Sigmoid colon (tissue), 7 donors: ENCODE measurements at places on chromosomes 3 and 15. TPM values are rescaled to one million over a fixed set of nuclear protein-coding genes. Genes with fewer than 3 reads are reported as not detected.

QTRT2 gene
- total RNA-seq, result 12.5 TPM

LRRC2 gene
- 3.6 TPM for total RNA-seq

- no peaks in the 10 kb centered on the region for H3K27me3 ChIP-seq
- no peaks in the 10 kb centered on the region for H3K4me1 ChIP-seq
- H3K4me3 ChIP-seq, result no peak overlapping the region
- H3K27ac ChIP-seq, result no peak overlapping the region
Observed at GRCh38 chr15:48723969-48724368, 78.5 kb upstream of the FBN1 start.

GRCh38 chr3:46909535-46910161 lies 32.1 kb downstream of the PTH1R start:
- H3K27me3 ChIP-seq, result no peaks in the 10 kb centered on the region
- no peak overlapping the region for H3K27ac ChIP-seq
- peaks cover 24% of the 10 kb centered on the region for H3K4me1 ChIP-seq

- H3K4me1 ChIP-seq, result peaks cover 6% of the 10 kb centered on the region
- DNase-seq, result no peak
- H3K4me3 ChIP-seq, result no peak overlapping the region
- no peak overlapping the region for H3K27ac ChIP-seq
Observed at GRCh38 chr3:150132101-150132749, 161.5 kb upstream of the PFN2 start.

DNA sequence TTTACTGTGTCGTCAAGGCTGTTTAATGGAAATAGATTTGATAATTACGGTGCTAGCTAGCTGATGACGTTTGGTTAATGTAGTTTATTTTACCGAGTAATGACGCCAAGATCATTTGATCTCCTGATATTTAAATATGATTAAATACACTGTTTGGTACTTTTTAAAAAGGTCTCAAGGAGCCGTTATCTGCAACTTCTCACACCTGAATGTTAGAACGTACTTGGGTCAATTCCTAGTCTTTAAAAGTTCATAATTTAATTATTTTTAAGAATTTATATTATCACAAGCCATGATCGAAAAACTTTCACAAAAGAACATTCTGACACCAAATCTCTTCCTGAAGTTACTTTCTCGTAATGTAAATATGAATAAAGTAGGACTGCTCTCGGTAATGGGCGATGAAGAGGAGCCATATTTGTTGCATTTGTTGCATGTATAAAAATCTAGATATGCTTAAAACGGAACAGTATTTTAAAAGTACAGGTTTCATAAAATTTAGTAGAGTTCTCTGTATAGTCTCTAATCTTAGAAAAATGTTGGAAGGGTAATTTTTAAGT lies 16.2 kb upstream of the CHD2 start:
- no peaks in the 10 kb centered on the region for H3K27me3 ChIP-seq
- no peaks in the 10 kb centered on the region for H3K36me3 ChIP-seq

GRCh38 chr15:94383706-94384105 lies 152.3 kb downstream of the MCTP2 start:
- no peaks in the 10 kb centered on the region for H3K36me3 ChIP-seq
- no peak overlapping the region for H3K4me3 ChIP-seq
- no peaks in the 10 kb centered on the region for H3K27me3 ChIP-seq
- no peak for DNase-seq
- H3K4me1 ChIP-seq, result no peaks in the 10 kb centered on the region
- H3K27ac ChIP-seq, result no peak overlapping the region
